ENCODE measurements at places on chromosomes 2 and 18.

GRCh38 chr2:173898996-173899395 lies 66.2 kb downstream of the SP3 start:
- DNase-seq = no peak

DNA sequence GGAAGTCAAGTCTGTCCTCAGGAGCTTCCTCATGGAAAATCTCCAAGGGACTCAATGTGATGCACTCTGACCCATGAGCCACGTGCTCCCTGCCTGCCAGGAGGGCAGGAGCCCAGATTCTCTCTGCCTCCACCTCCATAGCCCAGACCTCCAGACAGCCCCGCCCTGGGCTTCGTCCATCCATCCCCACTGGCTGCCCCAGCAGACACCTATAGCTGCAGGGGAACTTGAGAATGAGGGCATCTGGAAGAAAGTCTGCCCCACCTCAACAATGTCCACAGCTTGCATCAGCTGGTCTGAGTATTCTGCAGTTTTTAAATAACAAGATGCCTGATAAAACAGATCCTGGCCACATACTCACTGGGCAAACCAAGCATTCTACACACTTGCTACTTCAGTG lies 418.8 kb upstream of the SMIM21 start:
- no peak for DNase-seq

DNA sequence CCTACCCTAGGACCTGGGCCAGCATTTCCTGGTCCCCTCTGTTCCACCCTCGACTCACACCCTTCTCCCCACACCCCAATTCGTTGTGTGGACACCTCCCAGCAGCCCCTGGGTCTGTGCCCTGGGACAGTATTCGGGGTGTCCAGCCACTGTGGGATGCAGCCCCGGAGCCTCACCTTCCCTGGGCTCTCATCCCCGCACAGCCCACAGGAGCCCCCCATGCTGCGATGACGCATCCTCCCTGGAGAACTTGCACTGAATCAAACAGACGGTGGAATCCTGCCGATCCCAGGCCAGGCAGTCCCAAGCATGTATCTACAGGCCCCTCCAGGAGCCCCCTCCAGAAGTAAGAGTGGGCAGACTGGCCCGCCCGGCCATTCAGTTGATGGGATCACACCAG lies 9.7 kb downstream of the ITM2C start:
- DNase-seq = no peak

GRCh38 chr2:34936089-34936488 lies 1337.0 kb upstream of the FAM98A start:
- no peak for DNase-seq

Measured in RKO (cell line).